ENCODE measurements at places on chromosomes 4 and X. TPM values are rescaled to one million over a fixed set of nuclear protein-coding genes. Genes with fewer than 3 reads are reported as not detected.

DNA sequence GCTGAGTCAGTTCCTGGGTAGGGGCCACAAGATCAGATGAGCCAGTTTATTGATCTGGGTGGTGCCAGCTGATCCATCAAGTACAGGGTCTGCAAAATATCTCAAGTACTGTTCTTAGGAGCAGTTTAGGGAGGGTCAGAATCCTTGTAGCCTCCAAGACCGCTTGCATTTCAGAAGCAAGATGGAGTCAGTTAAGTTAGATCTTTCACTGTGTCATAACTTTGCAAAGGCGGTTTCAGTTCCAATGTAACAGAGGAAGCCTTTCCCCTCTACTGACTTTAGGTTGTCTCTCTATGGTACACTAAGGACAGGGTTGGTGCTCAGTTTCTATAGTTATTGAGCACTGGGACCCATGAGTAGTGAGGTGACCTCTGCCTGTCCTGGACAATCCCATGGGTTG is 127.3 kb upstream of the WDR1 start:
- peaks cover 10% of the 10 kb centered on the region for H3K27me3 ChIP-seq
- H3K27ac ChIP-seq, result no peak overlapping the region
- no peaks in the 10 kb centered on the region for H3K4me1 ChIP-seq

- peaks cover 4% of the 10 kb centered on the region for H3K27me3 ChIP-seq
- H3K4me1 ChIP-seq, result no peaks in the 10 kb centered on the region
- DNase-seq, result no peak
- no peaks in the 10 kb centered on the region for H3K36me3 ChIP-seq
- no peak overlapping the region for H3K27ac ChIP-seq
These were observed 1.6 kb upstream of the RBM46 start for GRCh38 chr4:154779362-154779947.

GRCh38 chrX:106437407-106437806 is 174.4 kb upstream of the RADX start:
- no peaks in the 10 kb centered on the region for H3K4me1 ChIP-seq
- H3K27me3 ChIP-seq, result no peaks in the 10 kb centered on the region
- no peaks in the 10 kb centered on the region for H3K36me3 ChIP-seq
- no peak for DNase-seq
- no peak overlapping the region for H3K4me3 ChIP-seq

- no peak overlapping the region for H3K27ac ChIP-seq
- no peaks in the 10 kb centered on the region for H3K4me1 ChIP-seq
- H3K36me3 ChIP-seq, result no peaks in the 10 kb centered on the region
- no peak overlapping the region for H3K4me3 ChIP-seq
These were observed 162.3 kb upstream of the SMIM31 start for GRCh38 chr4:164591666-164592065.

GRCh38 chrX:26445288-26445687 is 229.3 kb downstream of the MAGEB5 start:
- no peak overlapping the region for H3K27ac ChIP-seq
- DNase-seq, result no peak
- no peaks in the 10 kb centered on the region for H3K4me1 ChIP-seq
- H3K4me3 ChIP-seq, result no peak overlapping the region
- H3K27me3 ChIP-seq, result no peaks in the 10 kb centered on the region

- peaks cover 22% of the 10 kb centered on the region for H3K4me1 ChIP-seq
- no peaks in the 10 kb centered on the region for H3K27me3 ChIP-seq
- DNase-seq, result no peak
- H3K27ac ChIP-seq, result no peak overlapping the region
These were observed 1.5 kb upstream of the COMMD8 start for GRCh38 chr4:47465004-47465403.

GRCh38 chr4:54843946-54844345 is 186.2 kb downstream of the KIT start:
- H3K36me3 ChIP-seq, result no peaks in the 10 kb centered on the region
- H3K27me3 ChIP-seq, result peaks cover 2% of the 10 kb centered on the region
- no peak overlapping the region for H3K27ac ChIP-seq
- H3K4me3 ChIP-seq, result no peak overlapping the region

Gene DDIT4L
- total RNA-seq, result 0.78 TPM

- no peak for DNase-seq
- H3K27me3 ChIP-seq, result peaks cover 11% of the 10 kb centered on the region
- no peak overlapping the region for H3K4me3 ChIP-seq
- H3K36me3 ChIP-seq, result no peaks in the 10 kb centered on the region
These were observed 445.6 kb downstream of the IQCM start for GRCh38 chr4:149370002-149370401.

DNA sequence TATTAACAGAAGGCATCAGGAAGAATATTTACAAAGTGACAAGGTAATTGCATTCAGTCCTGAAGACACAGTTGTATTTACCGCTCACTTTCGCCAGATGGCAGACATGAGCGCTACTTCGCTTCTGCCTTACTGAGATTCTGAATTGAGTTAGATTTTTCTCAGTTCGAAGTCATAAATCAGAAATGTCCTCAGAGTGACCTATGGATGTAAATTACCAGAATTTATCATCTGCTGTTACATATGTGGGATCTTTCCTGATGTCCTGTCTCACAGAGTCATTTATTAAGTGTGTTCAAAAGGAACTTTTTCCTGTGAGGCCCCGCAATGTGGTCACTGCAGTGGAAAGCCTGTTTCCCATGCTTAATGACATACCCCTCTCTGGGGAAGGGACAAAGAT is 97.3 kb upstream of the DCLK2 start:
- no peak for DNase-seq
- H3K27me3 ChIP-seq, result no peaks in the 10 kb centered on the region
- H3K4me3 ChIP-seq, result no peak overlapping the region
- peaks cover 1% of the 10 kb centered on the region for H3K4me1 ChIP-seq
- no peak overlapping the region for H3K27ac ChIP-seq

- no peak overlapping the region for H3K27ac ChIP-seq
- no peak for DNase-seq
- no peaks in the 10 kb centered on the region for H3K36me3 ChIP-seq
- no peaks in the 10 kb centered on the region for H3K4me1 ChIP-seq
These were observed 13.4 kb upstream of the SNX12 start for GRCh38 chrX:71081330-71082123.

Gene SLC2A9
- total RNA-seq, result 0.43 TPM

DNA sequence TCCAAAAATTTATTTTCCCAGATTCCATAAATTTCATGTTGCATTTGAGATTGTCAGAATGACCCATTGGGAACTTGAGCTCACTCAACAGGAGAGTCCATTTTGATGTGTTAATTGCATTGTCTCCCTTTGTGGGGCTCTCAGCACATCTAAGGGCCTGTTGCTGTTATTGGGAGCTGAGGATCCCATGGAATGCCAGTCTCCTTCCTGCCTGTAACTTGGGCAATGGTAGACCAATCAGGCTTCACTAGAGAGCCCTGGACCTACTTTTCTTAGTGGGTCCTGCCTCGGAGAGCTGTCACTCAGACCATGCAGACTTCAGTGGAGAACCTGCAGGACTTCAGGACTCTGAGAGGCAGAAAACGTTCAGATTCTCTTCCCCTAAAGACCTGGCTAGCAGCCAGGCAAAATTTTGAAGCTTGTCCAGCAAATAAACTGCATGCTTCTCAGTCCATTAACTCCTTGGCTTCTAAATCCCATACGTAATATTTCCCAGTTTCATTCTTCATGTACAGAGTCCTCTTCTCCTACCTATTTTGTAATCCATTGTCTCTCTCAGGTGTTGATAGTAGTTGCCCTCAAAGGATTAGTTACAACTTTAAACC is 25.1 kb downstream of the OCRL start:
- no peak overlapping the region for H3K4me3 ChIP-seq
- no peaks in the 10 kb centered on the region for H3K4me1 ChIP-seq
- H3K36me3 ChIP-seq, result peaks cover 69% of the 10 kb centered on the region
- H3K27me3 ChIP-seq, result no peaks in the 10 kb centered on the region
- DNase-seq, result no peak
- H3K27ac ChIP-seq, result no peak overlapping the region

Gene GABRQ
- total RNA-seq, result not detected

Gene SOD3
- total RNA-seq, result 3.4 TPM

DNA sequence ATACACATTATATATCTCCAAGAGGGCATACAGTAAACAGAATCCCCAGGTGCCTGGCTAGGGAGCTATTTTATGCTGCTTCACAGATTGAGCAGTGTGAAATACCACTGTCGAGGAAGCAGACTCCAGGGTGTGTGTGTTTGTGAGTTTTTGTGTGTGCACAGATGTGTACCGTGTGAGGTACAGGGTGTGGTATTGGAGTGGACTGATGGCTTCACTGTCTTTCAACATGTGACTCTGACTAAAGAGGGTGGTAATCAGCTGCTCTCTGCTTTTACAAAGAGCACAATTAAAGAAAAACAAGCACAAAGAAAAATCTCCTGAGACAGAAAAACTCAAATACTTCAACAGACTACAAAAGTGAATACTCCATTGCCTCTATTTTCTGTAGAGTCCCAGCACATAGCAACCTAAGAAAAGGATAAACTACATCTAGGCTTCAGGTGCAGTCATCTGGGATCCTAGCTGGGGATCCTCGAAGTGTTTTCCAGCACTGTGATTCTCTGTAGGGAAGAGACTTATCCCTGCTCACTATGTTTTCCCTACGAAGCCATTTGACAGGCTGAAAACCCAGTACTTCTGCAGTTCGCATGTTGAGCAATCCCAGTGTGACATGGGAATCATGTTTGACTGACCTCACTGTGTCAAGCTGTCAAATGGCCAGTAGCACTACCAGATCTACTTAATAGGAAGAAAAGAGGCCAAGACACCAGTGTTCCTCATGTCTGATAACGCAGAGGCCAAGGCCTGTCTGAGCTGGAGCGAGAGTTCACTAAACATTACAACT is 100.3 kb downstream of the CDS1 start:
- H3K36me3 ChIP-seq, result peaks cover 70% of the 10 kb centered on the region
- DNase-seq, result no peak
- H3K4me1 ChIP-seq, result peaks cover 25% of the 10 kb centered on the region
- no peak overlapping the region for H3K4me3 ChIP-seq
- no peaks in the 10 kb centered on the region for H3K27me3 ChIP-seq

Gene MSMO1
- total RNA-seq, result 36.9 TPM

- no peak for DNase-seq
- H3K36me3 ChIP-seq, result no peaks in the 10 kb centered on the region
- H3K4me1 ChIP-seq, result peaks cover 4% of the 10 kb centered on the region
- H3K27me3 ChIP-seq, result no peaks in the 10 kb centered on the region
- H3K4me3 ChIP-seq, result no peak overlapping the region
- H3K27ac ChIP-seq, result no peak overlapping the region
These were observed 139.4 kb upstream of the EMCN start for GRCh38 chr4:100657187-100657586.

DNA sequence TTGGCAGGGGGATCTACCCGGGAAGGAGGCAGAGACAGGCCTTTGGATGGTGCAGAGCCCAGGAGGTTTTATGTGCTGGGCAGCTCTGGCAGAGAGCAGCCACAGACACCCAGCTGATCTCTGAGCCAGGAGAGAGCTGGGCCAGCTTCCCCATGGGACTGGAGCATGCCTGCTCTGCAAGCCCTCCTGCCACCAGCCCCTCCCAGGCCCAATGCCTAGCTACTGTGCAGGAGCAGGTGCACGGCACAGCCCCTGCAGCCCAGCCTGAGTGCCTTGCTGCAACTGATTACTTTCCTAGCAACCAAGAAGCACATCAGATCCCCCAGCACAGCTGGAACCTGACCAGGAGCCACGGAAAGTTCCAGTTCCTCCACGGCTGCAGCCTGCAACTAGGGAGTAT is 57.8 kb upstream of the BEND2 start:
- peaks cover 2% of the 10 kb centered on the region for H3K36me3 ChIP-seq
- no peak for DNase-seq
- H3K4me3 ChIP-seq, result no peak overlapping the region
- H3K27me3 ChIP-seq, result no peaks in the 10 kb centered on the region

Gene TKTL2
- not detected for total RNA-seq

DNA sequence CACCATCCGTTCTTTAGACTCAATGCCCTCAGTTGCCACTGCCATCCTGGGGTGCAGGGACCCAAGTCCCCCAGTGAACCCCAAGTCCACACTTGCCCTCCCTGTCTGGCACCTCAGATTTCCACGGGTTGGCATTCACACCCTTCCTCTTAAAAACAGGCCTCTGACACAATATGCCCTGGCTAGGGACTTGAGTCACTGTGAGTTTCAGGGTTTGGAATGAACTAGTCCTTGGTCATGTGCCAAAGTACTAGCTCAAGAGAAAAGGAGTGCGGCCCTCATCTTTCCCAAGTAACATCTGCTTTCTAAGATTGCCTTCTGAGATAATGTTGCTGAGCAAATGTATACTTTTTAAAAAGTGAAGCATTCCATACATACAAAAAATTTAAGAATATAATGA is 134.0 kb downstream of the MID1 start:
- H3K4me3 ChIP-seq, result no peak overlapping the region
- peak overlapping the region; percentile 58 for H3K27ac ChIP-seq
- no peaks in the 10 kb centered on the region for H3K27me3 ChIP-seq
- no peak for DNase-seq

- no peak overlapping the region for H3K27ac ChIP-seq
- no peak overlapping the region for H3K4me3 ChIP-seq
- no peak for DNase-seq
These were observed 467.9 kb upstream of the TENM3 start for GRCh38 chr4:181775298-181775697.

DNA sequence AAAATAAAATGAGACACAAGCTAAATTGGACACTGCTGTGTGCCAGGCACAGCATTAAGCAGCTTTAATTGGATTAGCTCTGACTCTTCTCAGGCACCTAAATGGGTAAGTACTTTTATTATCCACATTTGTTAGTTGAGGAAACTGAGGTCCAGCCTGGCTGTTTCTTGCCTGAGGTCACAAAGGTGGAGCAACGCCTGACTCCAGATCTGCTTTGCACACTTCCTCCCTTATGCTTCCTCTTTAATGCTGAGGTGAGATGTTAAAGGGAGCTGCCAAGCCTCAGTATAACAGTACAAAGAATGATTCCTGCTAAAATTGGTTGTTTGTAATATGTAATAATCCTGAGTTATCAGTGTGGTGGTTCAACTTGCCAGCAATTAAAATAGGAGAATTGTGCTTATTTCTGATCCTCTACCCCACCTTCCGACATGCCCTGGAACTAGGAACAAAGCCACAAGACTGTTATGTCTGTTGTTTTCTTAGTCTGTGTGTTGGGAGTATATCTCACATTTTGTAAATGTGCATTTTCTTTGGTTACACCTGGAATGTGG is 74.4 kb downstream of the AFF1 start:
- no peak for DNase-seq
- no peaks in the 10 kb centered on the region for H3K27me3 ChIP-seq
- peaks cover 65% of the 10 kb centered on the region for H3K4me1 ChIP-seq

- H3K27me3 ChIP-seq, result peaks cover 59% of the 10 kb centered on the region
- no peak overlapping the region for H3K4me3 ChIP-seq
- DNase-seq, result no peak
These were observed 90.1 kb downstream of the CEP44 start for GRCh38 chr4:174373821-174374220.

GRCh38 chr4:122755675-122756074 is 23.2 kb downstream of the BBS12 start:
- peaks cover 4% of the 10 kb centered on the region for H3K36me3 ChIP-seq
- DNase-seq, result no peak
- no peak overlapping the region for H3K27ac ChIP-seq
- no peak overlapping the region for H3K4me3 ChIP-seq

DNA sequence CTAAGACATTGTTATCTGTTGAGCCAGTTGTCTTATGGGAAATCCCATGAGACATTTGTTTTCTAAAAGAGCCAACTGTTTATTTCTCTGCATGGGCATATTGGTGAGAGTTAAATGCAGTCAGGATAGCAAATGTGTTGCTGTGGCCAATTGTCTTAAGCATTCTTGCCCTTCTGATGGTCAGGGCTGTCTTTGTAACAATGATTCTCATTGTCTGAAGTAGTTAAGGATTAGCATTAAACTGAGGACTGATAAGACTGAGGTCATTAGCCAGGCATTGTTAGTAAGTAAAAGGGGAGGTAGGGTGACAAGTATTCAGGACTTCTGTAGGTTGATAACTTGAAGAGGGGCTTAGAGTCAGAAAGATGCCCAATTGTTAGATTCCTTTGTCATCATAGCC is 11.2 kb upstream of the MORF4L2 start:
- no peaks in the 10 kb centered on the region for H3K36me3 ChIP-seq
- DNase-seq, result no peak
- no peak overlapping the region for H3K4me3 ChIP-seq
- H3K4me1 ChIP-seq, result no peaks in the 10 kb centered on the region
- H3K27me3 ChIP-seq, result no peaks in the 10 kb centered on the region

Gene GPR119
- total RNA-seq, result not detected

Gene DMP1
- total RNA-seq, result not detected

All from osteocyte (in vitro differentiated cells).